NCI-H1417 treated with DMSO at 0.1 percent for 48 hours (cell line): ENCODE measurements at places on chromosomes 2 and 18.

DNA sequence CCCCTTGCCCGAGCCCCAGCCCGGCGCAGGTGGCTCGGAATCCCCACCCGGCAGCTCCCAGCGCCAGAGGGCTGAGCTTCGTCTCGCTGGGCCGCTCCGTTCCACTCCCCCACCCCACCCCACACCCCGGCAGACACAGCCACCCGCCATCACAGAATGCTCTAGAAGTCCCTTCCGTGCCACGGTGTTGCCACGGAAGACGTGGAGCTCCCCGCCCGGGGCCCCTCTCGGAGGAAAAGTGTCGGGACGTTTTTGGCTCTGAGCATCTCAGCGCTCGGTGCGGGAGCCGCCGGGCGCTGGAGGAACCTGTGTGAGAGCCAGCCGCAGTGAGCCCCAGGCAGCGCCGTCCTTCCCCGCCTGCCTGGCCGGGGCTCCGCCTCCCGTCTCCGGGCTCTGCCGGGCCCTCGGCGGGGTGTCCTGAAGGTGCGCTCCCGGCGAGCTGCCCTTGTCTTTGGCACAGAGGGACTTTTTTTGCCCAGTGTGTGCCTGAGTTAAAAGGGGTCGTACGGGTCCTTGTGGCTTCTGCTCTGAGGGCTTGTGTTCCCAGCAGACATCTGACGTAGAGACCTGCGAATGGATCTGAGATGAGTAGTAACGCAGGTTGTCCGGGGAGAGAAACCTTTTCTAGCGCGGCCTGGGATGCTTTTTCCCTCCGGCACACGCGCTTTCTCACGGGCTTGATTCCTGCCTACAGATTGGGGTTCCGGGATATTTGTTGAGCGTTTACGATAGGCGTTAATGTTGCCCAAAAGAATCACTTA, 1.8 kb downstream of the ZCCHC2 start:
- peak; percentile 19 for DNase-seq

- no peak for DNase-seq
These were observed 67.1 kb upstream of the POU3F3 start for GRCh38 chr2:104786821-104787220.

DNA sequence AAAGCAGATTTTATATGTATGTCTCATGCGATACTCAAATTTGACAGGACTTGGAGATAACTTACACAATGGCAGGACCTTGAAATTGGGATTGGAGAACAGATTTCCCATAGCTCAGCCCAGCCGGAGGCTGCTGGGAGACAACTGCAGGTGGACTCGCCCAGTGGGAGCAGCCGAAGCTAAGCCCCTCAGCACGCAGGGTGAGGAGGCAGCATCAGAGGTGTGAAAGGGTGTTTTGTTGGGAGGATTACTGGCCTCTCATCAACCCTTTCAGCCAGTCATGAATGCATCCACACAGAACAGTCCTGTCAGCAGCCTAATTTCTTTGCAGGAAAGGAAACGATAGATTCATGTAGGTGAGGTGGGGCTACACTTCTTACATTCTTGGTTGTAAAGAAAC, 110.4 kb upstream of the DYNAP start:
- DNase-seq, result no peak

DNA sequence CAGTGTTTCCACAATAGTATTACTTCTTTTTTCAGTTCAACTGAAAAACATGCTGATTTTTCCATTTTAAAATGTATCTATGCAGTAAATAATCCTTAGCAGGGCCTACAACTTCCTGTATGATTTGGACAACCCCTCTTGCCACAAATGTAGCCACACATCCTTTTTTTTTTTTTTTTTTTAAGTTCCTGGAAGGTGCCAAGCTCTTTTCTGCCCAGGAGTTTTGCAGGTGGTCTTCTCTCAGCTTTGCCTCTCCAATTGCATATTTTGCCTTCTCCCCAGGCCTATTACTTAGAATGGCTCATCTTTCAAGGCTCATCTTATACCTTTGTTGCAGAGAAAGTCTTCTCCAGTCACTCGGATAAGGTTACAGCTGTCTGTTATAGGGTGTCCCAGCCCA, 11.6 kb downstream of the KLHL14 start:
- no peak for DNase-seq

GRCh38 chr2:152762202-152762601, 43.8 kb downstream of the ARL6IP6 start:
- DNase-seq, result no peak

DNA sequence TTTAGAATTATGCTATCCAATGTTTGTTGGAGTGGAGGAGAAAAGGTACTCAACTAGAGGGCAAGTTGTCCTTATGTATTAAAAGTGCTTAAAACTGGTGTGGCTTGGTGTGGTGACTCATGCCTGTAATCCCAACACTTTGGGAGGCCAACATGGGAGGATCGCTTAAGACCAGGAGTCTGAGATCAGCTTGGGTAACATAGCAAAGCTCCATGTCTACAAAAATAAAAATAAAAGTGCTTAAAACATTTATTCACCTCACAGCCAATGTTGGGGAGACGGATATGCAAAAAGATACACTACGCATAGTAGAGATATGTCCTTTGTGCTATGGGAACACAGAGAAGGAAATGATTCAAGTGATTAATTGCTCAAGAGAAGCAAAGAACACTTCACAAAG, 19.3 kb upstream of the TNFAIP6 start:
- no peak for DNase-seq

DNA sequence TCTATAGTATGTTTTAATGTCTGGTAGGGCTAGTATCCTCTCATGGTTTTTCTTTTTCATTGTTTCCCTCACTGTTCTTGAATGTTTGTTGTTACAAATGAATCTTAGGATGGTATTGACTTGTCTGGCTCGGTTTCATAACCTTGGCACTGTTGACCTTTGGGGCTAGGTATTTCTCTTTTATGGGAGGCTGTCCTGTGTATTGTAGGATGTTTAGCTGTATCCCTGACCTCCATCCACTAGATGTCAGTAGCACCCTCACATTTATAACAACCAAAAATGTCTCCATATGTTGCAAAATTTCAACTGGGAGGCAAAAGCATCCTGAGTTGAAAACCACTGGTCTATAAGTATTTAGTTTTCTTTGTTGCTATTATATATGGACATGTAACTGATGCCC, 7.0 kb upstream of the AOX1 start:
- peak; percentile 19 for DNase-seq

DNA sequence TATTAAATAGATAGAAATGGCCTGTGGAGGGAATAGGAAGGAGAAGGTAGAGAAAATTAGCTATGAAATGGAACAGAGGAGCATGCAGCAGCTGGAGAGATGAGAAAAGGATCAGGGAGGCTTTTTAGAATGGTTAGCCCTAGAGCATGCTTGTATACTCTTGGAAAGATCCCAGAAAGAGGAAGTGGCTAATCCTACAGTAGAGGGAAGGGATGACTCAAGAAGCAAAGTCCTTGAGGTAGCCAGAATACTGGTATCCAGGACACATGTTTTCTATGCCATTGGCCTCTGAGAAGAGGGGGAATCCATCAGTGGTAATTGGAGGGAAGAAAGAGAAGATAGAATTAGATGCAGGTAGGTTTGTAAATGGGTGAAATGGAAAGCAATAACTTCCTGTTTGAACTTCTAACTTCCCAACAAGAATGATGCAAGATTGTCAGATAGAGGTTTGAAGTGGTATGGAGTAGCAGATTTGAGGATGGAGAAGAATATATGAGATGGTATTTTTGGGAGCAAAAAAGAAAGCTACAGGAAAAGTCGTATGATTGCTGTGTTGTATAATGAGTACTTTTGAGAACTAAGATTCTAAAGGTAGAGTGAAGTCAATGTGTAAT, 17.1 kb upstream of the OSBPL6 start:
- DNase-seq, result no peak

- no peak for DNase-seq
These were observed 45.7 kb downstream of the RALB start for GRCh38 chr2:120298173-120298835.

DNA sequence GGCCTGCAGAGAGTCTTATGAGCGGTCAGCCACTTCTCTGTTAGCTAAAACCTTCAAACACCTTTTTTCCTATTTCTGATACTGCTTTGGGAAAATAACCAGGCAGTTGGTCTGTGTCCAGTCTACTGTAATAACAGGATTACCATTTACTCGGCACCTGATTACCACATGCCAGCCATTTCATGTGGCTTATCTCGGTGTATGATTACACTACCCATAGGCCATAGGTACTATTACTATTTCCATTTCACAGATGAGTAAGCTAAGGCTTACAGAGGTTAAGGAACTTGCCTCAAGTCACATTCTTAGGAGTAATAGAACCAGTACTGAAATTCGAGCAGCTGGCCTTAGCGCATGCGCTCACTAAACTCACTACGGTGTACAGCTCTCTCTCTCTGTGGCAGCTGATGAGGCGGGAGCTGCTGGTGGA, 147.2 kb upstream of the L3MBTL4 start:
- DNase-seq, result no peak

DNA sequence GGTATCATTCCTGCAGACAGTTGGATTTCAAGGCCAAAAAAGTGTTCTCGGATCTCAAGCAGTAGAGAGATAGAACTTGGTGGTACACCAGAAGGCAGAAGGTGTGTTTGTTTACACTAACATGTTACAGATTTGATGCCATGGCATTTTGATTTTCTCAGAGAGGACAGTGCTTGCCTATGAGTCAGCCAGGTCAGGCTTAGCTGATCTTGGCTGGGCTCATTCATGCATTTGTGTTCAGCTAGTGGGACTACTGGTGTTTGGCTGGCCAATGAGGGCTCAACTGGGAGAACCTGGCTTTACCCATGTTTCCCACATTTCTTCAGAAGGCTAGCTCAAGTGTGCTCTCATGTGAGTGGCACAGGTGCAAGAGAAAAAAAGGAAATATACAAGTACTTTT, 162.0 kb downstream of the C1D start:
- no peak for DNase-seq

GRCh38 chr2:43133708-43134570, 92.5 kb downstream of the ZFP36L2 start:
- no peak for DNase-seq

- DNase-seq, result no peak
These were observed 48.4 kb downstream of the UNC50 start for GRCh38 chr2:98656800-98657199.

GRCh38 chr2:179936654-179937053, 70.4 kb downstream of the CWC22 start:
- no peak for DNase-seq

DNA sequence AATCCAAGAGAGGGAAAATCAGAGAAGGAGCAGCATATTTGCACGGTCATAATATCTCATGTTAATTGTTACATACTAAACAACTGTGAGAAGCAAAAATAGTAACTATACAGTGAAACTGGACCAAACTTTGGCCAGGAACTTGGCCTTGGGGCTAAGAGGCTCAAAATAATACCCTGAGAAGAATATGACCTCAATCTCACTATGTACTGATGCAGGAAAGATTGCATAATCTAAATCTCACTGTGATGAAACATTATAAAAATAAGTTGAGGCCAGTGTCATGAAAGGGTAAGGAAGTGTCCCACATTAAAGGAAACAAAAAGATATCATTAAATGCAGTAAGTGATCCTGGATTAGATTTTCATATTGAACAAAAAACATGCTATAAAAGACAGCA, 36.5 kb downstream of the ZRANB3 start:
- no peak for DNase-seq

GRCh38 chr18:79609841-79610281, 69.7 kb upstream of the CTDP1 start:
- no peak for DNase-seq

DNA sequence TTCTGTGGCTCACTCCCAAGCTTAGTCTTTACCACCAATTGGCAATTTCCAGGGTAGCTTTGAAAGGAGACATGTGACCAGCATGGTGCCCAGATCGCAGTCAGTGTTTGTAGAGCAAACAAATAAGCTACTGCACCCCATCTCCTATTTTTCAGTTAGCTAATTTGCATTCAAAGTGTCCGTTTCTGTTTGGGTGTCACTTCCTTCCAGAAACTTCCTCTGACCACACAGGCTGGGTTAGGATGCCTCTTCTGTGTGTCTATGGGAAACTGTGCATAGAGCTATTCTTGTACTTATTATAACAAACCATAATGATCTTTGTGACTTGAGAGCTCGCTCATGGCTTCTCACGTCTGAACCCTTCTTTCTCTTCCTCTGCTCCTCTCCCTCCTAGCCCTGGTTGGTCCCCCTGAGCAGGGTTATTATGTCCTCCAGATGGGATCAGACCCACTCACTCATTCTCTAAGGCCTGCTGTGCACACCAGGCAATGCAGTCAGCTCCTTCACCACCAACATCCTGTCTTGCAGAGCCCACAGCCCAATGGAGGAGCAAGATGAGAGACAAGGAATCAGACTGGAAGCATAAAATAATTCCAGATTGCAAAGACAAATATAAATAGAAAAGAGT, 101.2 kb upstream of the ALK start:
- DNase-seq, result no peak

DNA sequence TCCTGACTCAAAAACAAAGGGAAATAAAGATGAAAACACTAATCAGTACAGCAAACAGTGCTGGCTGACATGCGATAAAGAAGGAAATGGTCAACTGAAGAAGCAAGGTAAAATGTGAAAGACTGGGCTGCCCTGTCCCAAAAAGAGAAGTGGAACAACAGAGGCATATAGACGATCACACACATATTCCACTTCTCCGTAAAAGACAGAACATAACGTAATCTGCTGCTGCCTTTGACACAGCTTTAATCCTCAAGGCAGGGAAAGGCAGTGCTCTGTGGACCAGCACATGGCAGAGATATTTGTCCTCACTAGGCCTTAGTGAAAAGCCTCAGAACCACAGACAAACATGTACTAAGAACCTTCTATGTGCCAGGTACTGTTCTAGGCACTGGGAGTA, 24.3 kb upstream of the REL start:
- DNase-seq, result no peak

DNA sequence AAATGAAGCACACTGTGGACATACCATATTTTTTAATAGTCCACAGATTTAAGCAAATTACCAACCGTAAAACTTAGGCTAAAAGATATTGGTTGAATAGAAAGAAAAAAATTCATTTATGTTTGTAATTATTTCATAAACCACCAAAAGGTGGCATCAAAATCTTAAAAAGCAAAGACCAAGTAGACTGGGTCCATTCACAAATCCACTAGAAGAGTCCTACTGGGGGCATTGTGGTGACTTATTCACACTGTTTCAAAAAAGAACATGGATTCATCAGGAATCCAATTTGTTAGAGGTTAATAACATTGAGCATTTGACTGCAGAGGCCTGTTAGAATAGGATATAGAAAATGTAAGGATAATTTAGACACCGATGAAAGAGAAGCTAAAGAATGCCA, 194.9 kb upstream of the KYNU start:
- no peak for DNase-seq
